ENCODE measurements at places on chromosomes 11 and 22. TPM values are rescaled to one million over a fixed set of nuclear protein-coding genes. Genes with fewer than 3 reads are reported as not detected.

DNA sequence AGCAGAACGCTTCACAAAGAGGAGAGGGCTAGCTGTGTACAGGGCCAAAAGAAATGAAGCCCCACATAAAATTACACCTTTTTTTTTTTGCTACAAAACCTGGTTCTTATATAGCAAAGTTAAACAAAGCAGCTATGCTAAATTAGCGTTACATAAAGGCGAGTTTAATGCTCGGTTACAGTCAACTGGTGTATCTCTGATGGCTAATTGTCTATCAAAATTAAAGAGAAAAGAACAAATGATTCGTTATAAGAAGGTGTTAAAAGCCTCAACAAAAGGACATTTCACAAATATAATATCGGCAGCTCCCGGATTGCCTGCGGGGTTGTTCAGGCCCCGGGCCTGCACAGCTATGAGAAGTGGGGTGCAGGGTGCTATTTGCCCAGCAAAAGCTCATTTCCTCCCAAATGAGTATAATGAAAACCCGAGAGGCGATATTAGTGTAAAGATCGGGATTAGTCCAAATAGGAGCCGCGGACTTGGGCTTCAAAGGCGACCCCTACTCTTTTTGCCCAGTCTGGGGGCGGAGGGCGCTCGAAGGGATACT is 13.3 kb upstream of the PAX6 start:
- no peak for DNase-seq

- no peak for DNase-seq
These were observed 691.4 kb upstream of the CCDC179 start for GRCh38 chr11:23551706-23552105.

DNA sequence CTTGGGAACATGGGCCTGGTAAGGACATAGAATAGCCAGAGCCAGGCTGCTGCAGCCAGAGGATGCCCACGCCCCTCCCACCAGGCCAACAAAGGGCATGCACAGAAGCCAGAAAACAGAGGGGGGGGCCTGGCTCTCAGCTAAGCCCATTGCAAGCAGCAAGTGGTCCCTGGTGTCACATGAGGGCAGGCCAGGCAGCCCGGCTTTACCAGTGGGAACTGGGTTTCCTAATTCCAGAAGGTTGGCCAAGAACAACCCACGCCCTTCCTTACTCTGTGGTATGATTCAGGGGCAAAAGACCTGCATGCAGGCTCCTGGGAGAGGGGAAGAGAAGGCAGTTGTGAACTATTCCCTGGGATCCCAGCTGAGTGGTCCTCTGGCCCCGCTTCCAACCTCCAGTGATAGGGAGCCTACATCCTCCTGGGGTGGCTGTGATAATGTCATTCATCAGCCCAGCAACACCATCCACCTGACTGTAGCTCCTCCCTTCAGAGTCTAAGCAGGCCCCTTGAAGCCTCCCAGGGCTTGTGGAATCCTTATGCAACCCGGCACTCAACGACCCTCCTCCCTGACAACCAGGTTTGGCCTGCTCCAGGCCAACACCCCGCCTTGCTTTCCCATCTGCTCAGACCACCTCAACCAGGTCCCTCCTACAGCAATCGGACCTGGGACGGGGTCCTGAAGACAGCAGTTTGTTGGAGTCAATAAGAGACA is 62.1 kb upstream of the LMO1 start:
- no peak for DNase-seq

GRCh38 chr11:64878223-64878493 is 263 bp downstream of the EHD1 start:
- DNase-seq: peak; percentile 49

GRCh38 chr22:19708321-19709011 is 5.8 kb upstream of the SEPTIN5 start:
- no peak for DNase-seq

The ACAT1 gene
- polyA plus RNA-seq: 64.2 TPM

The PPM1F gene
- polyA plus RNA-seq: 46.6 TPM

The ACR gene
- 0.51 TPM for polyA plus RNA-seq

The HORMAD2 gene
- not detected for polyA plus RNA-seq

The SYTL2 gene
- 85.4 TPM for polyA plus RNA-seq
